ENCODE measurements at places on chromosomes 4 and X. TPM values are rescaled to one million over a fixed set of nuclear protein-coding genes. Genes with fewer than 3 reads are reported as not detected.

PROM1 gene
- 23.3 TPM for polyA plus RNA-seq

DCAF16 gene
- 73.1 TPM for polyA plus RNA-seq

DNA sequence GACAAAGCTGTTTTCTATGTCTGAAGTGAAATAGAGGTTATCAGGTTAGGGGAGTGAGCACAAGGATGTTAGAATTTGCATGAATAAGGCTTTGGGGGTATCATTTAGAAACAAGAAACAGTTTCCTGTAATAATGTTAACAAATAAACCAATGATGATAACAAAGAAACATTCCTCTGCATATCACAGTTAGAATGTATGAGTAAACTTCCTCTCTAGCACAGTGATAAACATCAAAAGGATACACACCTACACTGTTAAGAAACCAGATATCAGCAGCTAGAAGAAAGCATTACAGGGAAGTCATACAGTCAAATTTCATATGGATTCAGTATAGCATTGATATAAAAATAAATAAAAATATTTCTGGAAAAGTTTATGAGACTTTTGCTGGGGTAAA is 340.0 kb upstream of the MAGEB16 start:
- no peak for DNase-seq

- no peak for DNase-seq
These were observed 718.1 kb downstream of the SMARCA1 start for GRCh38 chrX:128805236-128805635.

AMBN gene
- not detected for polyA plus RNA-seq
